ENCODE measurements at places on chromosomes 1 and 21.

- peak; percentile 71 for DNase-seq
Measured at GRCh38 chr1:193183019-193183627, 3.3 kb downstream of the B3GALT2 start.

DNA sequence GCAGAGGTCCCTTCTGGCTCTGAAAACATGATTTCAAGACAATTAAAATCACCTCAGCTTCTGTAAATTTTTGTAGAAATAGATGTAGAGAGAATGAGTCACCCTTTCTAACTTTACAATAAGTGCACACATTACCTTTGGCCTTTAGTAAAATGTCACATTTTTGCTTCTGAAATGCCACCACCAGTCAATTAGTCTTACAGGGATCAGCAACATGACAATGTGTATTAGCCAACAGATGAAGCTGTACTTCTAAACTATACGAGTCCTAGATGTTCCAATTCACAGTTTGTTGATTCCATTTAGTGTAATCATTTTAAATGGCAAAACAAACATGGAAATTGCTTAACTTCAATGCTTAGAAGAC is 23.1 kb downstream of the C21orf91 start:
- no peak for DNase-seq

DNA sequence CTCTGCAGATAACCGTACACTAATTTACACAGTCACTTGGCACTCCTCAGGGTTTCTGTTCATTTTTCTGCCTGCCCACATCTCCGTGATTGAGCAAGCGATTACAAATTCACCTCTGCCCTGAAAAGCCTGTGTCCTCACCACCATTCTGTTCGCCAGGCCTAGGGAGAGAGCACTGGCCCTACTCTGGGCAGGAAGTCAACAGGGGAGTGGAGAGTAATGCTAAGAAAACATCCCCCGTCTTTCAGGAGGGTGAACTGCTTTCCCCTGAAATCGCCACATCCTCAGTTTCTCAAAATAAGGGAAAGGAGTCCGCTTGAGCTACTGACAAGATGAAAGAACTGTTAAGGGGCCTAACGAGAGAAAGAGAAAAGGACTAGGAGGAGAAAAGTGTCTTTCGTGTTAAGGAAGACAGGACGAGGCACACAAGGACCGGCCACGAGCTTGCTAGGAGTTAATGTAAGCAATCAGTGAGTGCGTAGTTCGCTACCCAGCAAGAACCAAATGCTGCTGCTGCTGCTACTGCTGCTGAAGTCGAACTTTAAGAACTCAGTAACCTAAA is 632 bp downstream of the PEX19 start:
- DNase-seq, result peak; percentile 20

DNA sequence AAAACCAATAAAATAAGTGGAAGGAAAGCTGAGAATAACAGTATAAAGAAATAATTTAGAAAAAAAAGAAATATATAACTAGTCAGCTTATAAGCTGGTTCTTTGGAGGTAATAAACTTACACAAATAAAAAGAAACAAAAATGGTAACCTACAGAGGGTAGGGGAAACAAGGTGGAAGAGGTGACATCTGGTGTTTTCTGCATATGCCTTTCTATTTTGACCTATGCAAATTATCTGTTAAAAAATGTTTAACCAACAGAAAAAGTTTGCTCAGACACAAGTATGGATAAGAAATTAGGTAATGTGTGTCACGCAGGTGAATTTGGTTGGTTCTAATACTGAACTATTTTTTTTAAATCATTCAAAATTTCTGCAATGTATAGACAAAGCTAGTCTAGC is 53.6 kb upstream of the DMRTA2 start:
- DNase-seq, result no peak

- DNase-seq, result no peak
Measured at GRCh38 chr1:180893614-180894013, 19.1 kb upstream of the KIAA1614 start.

DNA sequence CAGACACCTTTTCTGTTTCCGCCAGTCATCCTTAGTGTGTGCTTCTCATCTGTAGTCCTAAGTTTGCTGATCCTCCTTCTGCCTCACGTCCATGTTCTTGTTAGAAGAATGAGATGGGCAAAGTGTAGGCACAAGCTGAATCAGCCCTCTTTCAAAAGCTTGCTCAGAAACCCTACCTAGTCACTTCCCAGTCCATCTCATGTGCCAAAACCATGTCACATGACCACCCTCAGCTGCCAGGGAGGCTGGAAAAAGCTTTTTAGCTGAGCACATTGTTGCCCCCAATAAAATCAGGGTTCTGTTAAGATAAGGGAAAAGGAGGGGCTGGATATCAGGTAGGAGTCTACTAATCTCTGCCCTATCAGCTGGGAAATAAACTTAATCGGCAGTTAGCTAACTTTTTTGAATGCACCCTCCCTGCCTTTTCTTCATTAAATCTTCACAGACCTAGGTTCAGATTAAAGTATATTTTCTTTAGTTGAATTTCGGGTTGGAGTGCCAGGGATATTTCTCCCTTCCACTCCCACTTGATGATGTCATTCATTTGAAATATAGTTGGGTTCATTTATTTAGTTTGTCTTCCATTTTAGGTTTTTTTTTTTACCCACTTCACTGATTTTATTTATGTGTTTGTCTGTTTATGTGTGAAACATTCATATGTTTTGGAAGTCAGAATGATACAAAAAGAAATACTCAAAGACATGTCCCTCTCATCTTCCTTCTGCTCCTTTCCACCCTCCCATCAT is 129.2 kb downstream of the ROR1 start:
- DNase-seq, result no peak
